M059J (cell line): ENCODE measurements at places on chromosomes 16 and 17. TPM values are rescaled to one million over a fixed set of nuclear protein-coding genes. Genes with fewer than 3 reads are reported as not detected.

The NOD2 gene
- 0.07 and 0.34 TPM in 2 replicates for total RNA-seq

The MYH11 gene
- not detected in 2 replicates for total RNA-seq

The ACSM5 gene
- total RNA-seq = 14.4 and 29.6 TPM in 2 replicates

The UNKL gene
- 6.5 and 13.0 TPM in 2 replicates for total RNA-seq
